ENCODE measurements at places on chromosomes 7 and 10.
A peak's percentile ranks its signal among the peaks of the same experiment; 100 is the strongest.

- DNase-seq: no peak
Measured at GRCh38 chr10:24311888-24312287, 103.0 kb downstream of the KIAA1217 start.

DNA sequence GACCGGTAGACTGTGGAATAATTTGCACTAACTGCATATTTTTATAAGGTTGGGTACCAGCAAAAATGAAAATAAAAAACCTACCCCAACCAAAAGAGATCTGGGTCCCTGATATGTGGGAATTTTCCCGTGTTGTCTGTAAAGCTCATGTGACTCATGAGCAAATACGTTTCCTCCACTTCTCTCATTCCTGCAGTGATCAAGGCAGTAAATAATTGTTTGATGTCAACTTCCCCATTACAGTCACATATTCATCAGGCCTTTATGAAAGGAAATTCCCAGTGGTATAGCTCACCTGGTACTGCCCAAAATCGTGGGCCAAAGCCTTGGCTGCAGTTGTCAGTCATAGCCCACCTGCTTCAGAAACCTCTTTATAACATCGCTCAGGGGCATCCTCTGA lies 166.0 kb upstream of the ANK3 start:
- no peak for DNase-seq

GRCh38 chr7:2553831-2554581 lies 1.3 kb downstream of the BRAT1 start:
- DNase-seq: no peak

- DNase-seq: no peak
Measured at GRCh38 chr7:136386876-136387275, 409.7 kb upstream of the MTPN start.

DNA sequence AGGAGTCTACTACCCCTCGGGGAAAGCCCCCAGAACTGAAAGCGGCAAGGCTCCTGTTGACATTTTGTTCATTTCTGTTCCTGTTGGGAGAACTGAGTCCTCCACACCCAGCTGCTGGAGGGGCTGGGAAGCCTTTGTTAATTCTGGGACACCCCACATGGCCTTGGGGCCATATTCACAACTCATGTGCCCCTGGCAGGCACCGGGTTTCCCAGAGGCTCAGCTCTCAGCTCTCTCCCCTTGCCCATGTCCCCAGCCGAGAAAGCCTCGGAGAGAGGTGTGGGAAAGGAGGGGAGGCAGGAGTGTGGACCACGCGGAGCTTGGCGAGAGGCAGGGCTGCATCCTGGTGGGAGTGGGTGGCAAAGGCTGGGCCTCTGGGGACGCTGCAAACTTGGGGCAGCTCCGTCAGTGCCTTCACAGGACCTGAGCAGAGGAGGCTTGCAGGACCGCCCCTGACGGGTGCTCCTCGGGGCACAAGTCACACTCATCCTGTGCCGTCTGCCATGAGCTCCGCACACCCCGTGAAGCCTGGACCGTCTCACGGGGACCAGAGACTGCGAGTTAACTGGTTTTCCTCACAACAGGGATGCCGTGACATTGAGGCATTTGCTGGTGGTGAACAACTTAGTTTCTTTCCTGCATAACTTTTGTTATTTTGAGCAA lies 140.9 kb downstream of the DNAJB6 start:
- DNase-seq: no peak

DNA sequence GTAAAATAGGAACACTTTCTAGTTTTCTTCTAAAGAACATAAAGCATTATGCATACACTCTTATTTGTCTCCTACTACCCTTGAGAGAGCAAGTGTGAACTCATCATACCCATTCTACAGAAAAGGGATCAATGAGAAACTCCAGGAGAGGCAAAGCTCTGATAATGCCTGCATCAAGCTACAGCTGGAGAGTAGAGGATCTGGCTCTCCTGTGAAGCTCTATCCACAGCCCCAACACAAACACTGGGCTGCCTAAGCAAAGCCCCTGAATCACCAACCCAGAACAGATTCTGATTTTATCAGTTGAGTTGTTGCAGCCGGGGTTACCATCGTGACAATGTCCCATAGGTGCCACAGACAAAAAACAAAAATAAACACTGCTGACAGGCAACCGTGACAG lies 74.9 kb downstream of the NUDCD3 start:
- no peak for DNase-seq

GRCh38 chr7:151008143-151008510 lies 16.2 kb downstream of the ATG9B start:
- peak; percentile 53 for DNase-seq

GRCh38 chr7:20348125-20348807 lies 17.6 kb downstream of the ITGB8 start:
- no peak for DNase-seq

DNA sequence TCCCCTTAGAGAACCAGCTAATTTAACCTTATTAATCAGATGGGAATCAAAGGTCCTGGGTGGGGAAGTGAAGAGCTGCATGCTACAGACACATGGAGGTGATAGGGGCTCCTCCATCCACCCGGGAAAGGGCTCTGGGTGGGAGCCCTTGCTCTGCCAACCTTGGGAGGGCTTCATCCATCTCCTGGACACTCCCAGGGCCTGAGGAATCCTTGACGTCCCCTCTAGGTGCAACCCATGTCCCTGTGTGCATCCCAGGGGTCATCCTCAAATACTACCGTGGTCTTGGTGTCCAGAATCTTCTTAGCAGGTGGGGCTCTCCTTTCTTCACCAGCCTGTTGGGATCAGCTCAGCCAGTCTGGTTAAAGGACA lies 55.4 kb upstream of the IGFBP3 start:
- DNase-seq: no peak

- DNase-seq: no peak
Measured at GRCh38 chr10:79415736-79416577, 29.5 kb downstream of the ZCCHC24 start.

GRCh38 chr10:50322077-50322476 lies 70.8 kb upstream of the ASAH2 start:
- no peak for DNase-seq

DNA sequence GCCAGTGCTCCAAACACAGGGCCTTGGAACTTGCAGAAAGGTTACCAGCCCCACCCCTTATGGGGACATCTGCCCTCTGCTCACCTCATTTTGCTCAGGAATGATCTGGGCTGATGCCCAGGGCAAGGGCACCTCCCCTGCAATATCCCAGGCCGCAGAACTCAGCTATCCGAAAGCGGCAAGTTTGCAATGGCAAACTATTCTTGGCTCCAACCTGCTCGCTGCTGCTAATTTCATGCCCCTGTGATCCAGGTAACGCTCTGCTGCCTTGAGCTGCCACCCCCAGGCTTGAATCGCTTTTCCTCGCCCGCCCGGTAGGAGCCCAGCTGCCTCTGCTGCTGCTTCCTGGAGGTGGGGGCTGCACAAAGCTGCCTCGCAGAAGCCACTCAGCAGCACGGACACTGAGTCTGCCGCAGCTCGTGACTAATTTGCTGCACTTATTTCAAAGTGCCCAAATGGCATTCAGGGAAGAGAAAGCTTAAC lies 18.2 kb downstream of the SLC29A3 start:
- no peak for DNase-seq

DNA sequence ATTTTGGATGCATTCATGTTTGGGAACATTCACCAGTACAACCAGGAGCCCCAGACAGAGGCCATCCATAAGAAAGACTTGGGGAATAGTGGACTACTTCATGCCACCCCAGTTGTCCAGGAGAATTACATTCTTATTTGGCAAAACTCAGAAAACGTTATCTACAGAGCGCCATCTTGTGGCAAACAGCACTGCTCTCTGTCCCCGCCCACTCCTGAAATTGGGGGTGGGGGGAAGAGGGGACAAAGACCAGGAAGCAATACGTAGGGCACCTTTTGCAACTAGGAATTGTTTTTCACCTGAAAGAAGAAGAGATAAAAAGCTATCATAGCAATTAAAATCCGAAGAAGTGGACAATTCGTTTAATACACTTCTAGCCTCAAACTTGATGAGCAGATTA lies 134.6 kb upstream of the MGMT start:
- DNase-seq: no peak

DNA sequence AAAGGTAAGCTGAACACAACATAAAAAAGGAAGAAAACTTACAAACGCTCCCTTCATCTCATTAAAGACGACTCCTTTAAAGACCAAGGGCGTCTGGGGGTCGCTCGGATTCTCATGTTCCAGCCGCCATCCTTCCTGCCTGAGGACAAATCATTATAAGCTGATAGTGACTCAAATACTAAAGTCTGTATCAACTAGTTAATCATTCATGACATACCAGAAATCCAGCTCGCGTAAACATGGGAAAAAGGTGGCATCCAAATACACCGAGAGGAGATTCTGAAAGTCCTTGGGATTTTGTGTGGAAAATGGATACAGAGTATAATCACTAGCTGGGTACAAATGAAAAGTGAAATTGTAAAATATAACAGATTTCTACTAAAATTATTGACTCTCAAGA lies 7.4 kb downstream of the PITRM1 start:
- DNase-seq: no peak

DNA sequence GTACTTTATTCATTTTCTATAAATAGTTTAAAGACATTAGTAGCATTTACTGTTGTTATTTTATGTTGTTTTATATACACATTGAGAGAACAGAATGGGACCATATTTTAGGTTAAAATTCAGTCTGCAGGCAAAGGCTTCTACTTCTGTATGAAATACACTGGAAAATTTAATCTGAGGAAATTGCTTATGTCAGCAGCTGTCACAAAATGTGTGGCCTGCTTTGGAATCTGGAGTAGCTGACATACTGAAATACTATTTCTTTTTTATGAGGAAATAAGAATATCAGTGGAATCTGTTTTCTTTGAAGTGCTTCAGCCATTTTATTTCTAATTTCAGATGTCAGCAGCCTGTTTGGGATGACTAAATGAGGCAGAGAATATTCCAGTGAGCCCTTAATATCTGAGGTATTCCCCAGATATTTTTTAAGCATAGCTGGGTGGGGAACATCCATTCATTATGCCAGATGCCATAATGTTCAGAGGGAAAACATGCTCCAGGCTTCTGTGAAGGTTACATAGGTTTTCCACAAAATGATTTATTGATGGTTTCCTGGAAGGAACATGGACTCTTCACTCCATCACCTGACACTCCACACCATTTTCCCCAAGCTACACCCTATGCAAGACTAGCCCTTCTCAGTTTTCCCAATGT lies 267.1 kb downstream of the ARL4A start:
- no peak for DNase-seq

GRCh38 chr7:38070718-38071117 lies 107.3 kb upstream of the STARD3NL start:
- DNase-seq: no peak

- no peak for DNase-seq
Measured at GRCh38 chr7:122803323-122803722, 82.9 kb downstream of the CADPS2 start.

- DNase-seq: no peak
Measured at GRCh38 chr10:71753091-71753959, 20.0 kb downstream of the VSIR start.

DNA sequence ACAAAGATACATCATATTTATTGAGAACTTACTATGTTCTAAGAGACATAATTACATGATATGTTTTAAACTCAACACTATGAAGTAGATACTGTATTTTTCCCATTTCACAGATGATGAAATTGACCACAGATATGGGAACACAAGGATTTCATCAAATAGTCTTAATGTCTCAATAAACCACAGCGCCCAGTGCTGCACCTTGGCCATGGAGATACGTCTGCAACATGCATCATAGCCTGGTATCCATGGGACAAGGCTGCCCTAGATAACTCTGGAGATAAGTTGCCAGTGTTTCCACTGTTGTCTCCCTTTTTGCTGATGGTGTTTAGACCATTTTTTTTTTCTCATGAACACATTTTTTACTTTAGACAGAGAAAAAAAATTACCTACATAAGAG lies 97.5 kb downstream of the GNAT3 start:
- DNase-seq: no peak

- DNase-seq: no peak
Measured at GRCh38 chr7:12244129-12244528, 33.0 kb downstream of the TMEM106B start.

DNA sequence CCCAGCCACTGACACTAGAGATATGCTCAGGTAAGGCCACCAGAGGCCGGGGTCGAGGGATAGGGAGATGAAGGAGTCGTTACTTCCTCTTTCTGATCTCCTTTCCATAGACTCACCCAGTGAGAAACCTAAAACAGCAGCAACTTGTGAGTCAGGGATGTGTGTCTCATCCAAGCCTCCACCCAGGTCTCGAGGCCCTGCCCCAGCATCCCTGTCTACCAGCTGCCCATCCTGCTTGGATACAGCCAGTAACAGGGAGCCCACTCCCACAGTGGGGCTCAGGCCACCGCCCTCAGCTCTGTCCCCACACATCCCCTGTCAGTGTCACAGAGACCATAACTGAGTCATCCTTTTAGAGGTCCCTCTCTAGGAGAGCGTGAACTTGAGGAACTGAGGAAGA lies 49.6 kb upstream of the CHST15 start:
- DNase-seq: no peak

GRCh38 chr7:191105-191980 lies 1.0 kb upstream of the FAM20C start:
- DNase-seq: no peak
